ENCODE measurements at places on chromosomes 3 and 15. TPM values are rescaled to one million over a fixed set of nuclear protein-coding genes. Genes with fewer than 3 reads are reported as not detected.

SLTM gene
- total RNA-seq = 115 TPM

ACKR4 gene
- not detected for total RNA-seq

CNTN4 gene
- 0.61 TPM for total RNA-seq

AGBL1 gene
- total RNA-seq = 0.19 TPM

WNT5A gene
- 32.6 TPM for total RNA-seq

MUC4 gene
- 51.0 TPM for total RNA-seq

NCKIPSD gene
- total RNA-seq = 16.8 TPM

MESP2 gene
- 0.83 TPM for total RNA-seq

GYG1 gene
- 20.9 TPM for total RNA-seq

FBXO45 gene
- 19.9 TPM for total RNA-seq

AP2M1 gene
- 207 TPM for total RNA-seq

NISCH gene
- total RNA-seq = 82.2 TPM

C2CD4A gene
- total RNA-seq = 0.19 TPM

TPRA1 gene
- total RNA-seq = 22.1 TPM

TRPM1 gene
- not detected for total RNA-seq

APOD gene
- total RNA-seq = 13.6 TPM

TRH gene
- total RNA-seq = not detected

CCDC191 gene
- 2.6 TPM for total RNA-seq

CCR3 gene
- total RNA-seq = not detected

MITF gene
- 2.0 TPM for total RNA-seq

C2CD4B gene
- total RNA-seq = 0.42 TPM

GPR176 gene
- total RNA-seq = 4.0 TPM

ATP6V1A gene
- 74.3 TPM for total RNA-seq

FGF7 gene
- total RNA-seq = 29.4 TPM

SEMA3B gene
- total RNA-seq = 0.70 TPM

KLHL40 gene
- total RNA-seq = not detected

EIF1B gene
- total RNA-seq = 6.7 TPM

GOLGA6D gene
- not detected for total RNA-seq

DISP2 gene
- total RNA-seq = under 0.01 TPM

SCG3 gene
- total RNA-seq = not detected

TF gene
- 13.0 TPM for total RNA-seq

ACKR2 gene
- total RNA-seq = 6.5 TPM

All from esophagus squamous epithelium (tissue), 5 donors.